ENCODE measurements at places on chromosomes 5 and 9.

DNA sequence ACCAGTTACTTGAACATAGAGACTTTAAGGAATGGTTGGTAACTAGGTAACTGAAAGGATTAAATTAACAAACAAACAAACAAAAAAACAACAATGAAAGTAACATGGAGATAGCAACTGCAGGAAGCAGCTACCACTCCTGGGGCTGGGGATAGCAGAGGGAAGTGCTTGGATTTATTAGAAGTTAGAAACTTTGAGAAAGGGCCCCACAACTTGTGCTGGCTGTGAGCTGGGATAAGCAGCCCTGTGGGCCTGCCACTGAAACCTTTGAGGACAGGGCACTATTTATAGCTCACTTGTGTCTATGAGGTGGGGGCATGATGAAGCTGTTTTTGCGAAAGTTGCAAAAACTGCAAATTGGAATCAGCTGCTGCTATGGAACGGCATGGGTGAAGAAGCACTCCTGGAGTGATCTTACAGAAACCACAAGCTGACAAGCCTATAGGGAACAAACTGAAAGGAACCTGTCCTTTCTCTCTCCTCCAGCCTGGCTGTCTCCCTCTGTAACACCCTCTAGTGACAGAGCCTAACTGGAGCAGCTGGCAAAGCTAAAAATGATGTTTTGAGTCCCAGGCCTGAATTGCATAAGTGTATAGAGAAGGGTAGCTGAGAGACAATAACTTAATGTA is 91.4 kb upstream of the RANBP6 start:
- peak; percentile 39 for DNase-seq

DNA sequence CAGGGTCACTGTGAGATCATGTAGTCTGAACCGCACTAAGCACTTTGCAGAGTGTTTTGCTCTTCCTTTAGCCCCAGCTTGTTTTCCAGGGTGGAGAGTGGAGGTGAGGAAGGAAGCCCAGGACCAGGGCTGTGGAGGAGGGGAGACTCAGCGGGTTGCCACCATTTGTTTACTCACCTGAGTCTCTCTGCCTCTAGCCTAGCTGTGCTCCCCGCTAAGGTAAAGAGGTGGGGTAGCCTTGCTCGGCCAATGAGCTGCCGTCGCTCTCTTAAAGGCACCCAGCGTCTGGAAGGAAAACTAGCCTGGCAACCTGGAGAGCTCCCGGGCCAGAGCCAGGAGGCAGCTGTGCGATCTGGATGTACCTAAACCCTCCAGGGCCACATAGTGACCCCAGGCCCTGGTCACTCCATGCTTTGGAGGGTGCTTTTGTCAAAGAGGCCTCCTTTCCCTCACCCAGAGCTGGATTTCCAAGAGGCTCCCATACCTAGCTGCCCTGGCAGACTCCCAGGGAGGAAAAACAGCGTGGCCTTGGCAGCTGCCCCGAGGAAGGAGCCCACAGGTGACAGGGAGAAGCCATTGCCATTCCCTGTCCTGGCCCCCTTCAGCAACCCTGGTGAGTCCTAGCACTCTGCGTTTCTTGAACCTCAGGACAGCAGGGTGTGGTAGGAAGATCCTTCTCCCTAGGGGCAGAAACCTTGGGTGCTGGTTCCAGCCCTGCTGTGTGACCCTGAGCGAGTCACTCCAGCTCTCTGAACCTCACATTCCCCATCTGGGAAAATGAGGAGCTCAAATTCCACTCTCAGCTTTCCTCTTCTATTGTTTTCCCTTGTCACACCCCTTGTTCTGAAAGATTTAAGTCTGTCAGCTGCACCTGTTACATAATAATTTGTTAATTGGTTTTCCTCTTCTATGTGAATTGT is 42.4 kb upstream of the LARP1 start:
- DNase-seq = peak; percentile 90

DNA sequence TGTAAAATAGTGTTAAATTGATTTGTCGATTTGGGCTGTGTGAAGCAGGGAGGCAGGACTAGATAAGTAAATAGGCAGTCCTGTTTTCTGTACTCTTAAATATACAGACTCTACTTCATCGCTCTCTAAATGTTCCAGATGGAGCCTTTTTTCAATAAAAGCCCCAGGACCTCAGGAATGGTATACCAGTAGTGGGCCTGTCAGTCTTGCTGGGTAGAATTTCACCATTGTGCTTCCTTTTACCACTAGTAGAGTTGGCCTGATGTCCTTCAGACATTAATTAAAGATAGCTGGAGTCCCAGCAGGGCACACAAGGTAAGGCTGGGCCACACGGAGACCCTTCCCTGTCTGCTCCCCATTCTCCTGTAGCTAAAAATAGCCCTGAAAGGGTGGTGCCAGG is 6.0 kb downstream of the SNX18 start:
- no peak for DNase-seq

DNA sequence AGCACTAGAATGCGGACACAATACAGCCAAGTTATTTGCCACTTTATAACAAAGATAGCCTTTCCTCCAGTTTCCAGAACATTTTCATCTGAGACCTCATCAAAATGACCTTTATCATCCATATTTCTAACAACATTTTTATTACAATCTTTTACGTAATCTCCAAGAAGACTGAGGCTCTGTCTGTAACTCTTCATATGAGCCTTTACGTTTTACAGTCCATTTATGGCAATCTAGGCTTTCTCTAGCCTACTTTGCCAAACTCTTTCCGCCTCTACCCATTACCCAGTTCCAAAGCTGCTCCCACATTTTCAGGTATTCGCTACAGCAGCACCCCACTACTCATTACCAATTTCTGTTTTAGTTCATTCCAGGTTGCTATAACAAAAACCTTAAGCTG is 8.2 kb upstream of the SEMA5A start:
- DNase-seq = no peak

DNA sequence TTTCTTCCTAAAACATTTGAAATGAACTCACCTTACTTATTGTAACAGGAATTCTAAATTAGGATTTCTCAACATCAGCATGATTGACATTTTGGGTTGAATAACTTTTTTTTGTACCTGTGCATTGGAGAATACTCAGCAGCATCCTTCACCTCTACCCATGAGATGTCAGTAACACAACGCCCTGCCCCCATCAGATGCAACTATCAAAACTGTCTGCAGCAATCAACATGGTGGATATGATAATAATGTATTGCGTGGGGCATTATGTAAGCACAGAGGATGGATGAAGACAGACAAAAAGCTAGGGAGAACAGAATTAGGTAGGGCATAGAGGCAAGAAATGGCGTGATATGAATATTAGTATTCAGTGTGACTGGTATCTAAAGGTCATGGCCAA is 94.1 kb downstream of the PLK2 start:
- no peak for DNase-seq

GRCh38 chr9:81073821-81074220 is 615.5 kb downstream of the TLE1 start:
- DNase-seq = no peak
